ENCODE measurements at places on chromosomes 5 and 9. TPM values are rescaled to one million over a fixed set of nuclear protein-coding genes. Genes with fewer than 3 reads are reported as not detected.

- DNase-seq: no peak
These were observed 28.5 kb downstream of the KCNMB1 start for GRCh38 chr5:170360709-170361108.

The VDAC1 gene
- polyA plus RNA-seq: 347 TPM

The TIFAB gene
- polyA plus RNA-seq: not detected

The STK10 gene
- polyA plus RNA-seq: 8.3 TPM

The PROB1 gene
- polyA plus RNA-seq: 20.5 TPM

DNA sequence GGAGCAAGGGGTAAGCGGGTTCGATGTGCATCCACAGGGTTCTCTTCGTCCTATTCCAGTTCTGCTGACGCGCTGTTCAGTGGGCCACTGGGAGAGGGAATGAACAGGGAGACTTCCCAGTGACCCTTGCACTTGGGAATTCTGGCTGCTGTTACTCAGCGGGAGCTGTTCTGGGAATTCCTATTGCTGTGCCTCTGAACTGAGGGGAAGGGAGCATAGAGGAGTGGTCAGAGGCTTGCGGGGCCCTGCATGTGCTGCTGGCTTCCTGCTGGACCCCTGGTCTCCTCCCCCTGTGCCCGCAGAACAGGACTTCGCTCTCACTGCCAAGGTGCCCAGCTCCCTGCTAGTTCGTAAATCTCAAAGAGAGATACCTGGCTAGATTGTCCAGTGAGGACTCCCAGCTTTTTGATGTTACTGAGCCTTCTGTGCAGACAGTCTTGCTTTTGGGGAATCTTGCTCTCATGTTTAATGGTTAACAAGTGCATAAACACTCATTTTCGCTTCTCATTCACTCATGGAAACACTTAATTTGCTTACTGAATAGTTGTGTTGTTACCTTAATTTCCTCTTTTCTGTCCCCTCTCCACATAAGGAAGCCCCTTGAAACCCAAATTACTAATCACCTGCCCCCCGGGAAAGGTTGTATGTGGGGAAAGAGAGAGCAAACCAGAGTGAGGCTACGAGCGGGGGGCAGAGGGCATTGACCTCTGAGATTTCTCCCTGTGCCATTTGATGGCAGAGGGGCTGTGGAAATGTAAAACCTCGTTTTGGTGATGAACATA lies 5.9 kb downstream of the TRIO start:
- DNase-seq: no peak

DNA sequence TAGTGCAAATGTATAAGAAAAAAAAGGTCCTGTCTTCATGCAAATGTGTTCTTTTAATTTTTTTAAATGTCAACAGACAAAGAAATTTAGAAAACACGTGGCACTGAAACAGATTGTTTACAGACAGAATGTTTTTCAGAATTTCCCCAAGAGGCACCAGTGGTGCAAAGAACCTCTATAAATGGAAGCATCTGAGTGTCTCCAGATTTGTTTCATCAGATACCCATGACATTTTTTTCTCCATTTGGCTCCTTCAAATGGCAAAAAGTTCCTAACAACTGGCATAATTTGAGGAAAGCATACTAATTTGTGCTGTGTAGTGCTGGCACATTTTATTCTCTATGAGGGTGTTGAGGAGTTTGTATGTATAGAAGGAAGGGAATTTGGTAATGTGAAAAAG lies 15.0 kb downstream of the CCDC192 start:
- DNase-seq: no peak

The MUSK gene
- polyA plus RNA-seq: not detected

DNA sequence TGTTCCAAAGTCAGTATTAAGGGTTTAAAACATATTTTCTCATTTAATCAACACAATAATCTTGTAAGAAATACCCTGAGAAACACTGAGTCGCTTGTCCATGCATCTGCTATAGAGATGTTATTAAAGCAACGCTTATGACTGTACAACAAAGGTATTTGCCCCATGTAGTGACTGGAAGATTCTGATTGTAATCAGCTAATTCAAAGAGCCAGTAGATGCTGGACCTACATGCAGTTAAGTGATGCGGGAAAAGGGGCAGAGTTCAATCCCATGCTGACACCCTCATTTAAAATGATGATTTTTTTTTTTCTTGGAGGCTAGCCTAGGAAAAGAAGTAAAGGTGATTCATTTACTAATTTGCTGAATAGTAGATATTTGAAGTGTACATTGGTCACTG lies 149.3 kb upstream of the MTAP start:
- no peak for DNase-seq

Measured in cardiac muscle cell (in vitro differentiated cells and primary cell).